ENCODE measurements at places on chromosomes 7 and 10.

DNA sequence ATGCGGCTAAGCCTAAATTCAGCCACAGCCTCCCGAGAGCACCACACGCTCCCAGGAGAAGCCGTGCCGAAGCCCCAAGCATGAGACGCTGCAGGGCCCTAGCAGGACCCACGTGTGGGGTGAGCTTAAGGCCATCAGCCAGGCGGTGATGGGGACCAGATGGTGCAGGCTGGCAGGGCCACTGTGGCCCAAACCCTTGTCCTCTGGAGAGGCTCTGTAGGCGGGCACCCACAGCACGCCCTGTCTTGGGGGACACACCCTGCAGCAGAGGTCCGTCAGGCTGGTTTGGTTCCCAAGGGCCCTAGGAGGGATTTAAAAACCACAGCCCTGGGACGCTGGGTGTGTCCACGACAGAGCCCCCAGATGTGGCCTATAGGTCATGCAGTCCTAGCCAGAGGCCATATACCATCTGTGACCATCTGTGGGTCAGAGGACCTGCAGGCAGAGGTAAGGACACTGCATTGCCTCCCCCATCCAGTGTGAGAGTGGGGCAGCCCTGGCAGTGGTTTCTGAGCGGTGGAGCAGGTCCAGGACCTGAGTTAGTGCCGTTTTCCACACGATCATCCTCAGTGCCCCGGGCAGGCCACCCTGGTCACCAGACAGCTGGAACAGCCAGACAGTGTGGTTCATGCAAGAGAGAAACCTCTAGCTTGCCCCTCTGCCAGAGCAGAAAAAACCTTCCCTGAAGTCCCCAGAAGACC is 39.6 kb upstream of the INPP5A start:
- no peak for DNase-seq

GRCh38 chr7:24821045-24821753 is 63.9 kb upstream of the GSDME start:
- peak; percentile 22 for DNase-seq

DNA sequence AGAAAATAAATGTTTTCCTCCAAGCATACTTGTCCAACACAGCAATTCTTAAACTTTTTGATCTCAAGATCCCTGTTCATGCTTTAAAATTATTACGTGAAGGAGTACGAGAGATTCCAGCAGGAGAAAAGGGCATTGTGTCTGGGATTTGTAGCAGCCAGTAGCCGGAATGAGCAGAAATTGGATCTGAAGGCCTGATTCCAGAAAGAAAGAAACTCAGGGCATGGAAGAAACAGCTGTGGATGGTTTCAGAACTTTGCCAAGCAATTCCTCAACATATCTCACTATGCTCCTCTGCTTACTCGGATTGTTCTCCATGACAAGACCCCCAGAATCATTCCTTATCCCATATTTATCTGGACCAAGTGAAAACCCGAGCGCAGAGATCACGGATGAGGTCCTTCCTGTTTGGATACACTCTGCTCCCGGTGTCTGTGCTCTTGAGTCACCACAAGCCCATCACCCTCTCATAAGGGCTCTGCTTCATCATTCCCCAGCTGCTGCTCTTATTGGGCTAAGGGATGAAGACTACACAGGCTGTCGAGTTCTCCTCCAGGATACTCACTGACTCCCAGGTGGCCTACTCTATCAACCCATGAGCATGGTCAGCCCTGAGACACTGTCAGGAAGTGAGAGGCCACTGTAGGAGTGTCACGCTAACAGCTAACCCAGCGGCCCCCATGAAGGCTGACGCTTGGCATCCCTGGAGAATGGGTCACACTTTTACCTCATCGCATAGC is 121.0 kb upstream of the LANCL2 start:
- no peak for DNase-seq

DNA sequence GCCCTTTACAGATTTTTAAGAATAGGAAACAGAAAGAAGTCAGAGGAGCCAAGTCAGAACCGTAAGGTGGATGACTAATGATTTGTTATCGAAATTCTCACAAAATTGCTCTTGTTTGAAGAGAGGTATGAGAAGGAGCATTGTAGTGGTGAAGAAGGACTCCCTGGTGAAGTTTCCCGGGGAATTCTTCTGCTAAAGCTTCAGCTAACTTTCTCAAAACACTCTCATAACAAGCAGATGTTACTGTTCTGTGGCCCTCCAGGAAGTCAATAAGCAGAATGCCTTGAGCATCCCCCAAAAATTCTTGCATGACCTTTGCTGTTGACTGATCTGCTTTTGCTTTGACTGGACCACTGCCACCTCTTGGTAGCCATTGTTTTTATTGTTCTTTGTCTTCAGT is 152.9 kb downstream of the HGF start:
- DNase-seq, result no peak

DNA sequence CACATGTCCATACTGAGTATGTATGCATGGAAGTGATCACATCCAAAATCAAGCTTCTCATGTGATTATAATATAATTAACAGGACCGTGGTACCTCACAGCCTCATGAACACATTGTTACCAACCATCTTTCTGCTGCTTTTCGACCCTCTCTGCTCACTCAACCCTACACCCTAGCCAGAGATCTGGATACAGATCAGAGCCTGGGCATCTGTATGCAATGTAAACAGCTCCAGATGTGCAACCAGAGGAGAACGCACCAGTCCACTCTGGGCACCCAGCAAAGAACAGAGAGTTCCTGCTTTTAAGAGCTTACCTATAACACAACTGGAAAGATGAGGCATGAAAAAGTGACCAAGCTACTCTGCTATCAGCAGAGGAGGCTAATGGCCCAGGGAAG is 145.1 kb downstream of the FGFR2 start:
- DNase-seq, result no peak

GRCh38 chr10:11440250-11441150 is 170.9 kb downstream of the USP6NL start:
- no peak for DNase-seq

DNA sequence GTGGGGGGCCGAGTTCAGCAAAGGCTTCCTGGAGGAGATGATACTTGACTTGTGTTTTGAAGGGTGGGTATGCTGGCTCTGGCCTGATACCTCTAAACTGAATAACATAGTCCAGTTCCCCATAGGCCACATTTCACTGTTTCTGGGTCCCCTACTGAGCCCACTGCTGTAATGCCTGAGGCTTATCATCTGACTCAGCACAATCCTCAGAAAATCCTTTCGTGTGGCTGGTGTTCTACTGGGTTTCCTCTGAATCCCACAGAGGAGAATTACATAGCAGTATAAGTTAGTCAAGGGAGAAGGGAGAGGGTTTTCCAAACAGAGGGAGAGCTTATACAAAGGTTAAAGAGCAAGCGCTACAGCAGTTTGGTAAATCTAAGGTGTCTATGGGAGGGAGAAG is 2.8 kb upstream of the R3HCC1L start:
- DNase-seq, result no peak

GRCh38 chr10:132382231-132382922 is 14.6 kb upstream of the PWWP2B start:
- no peak for DNase-seq

- DNase-seq, result no peak
Observed at GRCh38 chr10:62761115-62761514, 43.4 kb upstream of the ADO start.

DNA sequence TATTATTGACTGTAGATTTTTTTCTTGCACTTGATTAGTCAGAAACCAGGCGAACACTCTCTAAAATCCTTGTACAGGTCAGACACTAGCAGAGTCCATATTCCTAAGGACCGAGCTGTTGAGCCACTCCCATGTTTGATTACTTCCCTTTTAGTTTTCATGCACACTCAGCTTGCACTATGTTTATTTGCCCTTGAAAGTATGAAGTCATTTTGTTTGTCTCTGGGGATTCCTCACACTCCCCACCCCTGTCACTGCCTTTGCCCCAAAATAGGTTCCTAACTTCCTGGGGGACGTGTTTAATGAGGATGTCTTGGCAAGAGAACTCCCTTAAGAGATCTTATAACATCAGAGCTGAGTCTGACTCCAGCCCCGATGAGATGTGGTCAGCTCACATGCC is 182.1 kb downstream of the EVX1 start:
- DNase-seq, result no peak

DNA sequence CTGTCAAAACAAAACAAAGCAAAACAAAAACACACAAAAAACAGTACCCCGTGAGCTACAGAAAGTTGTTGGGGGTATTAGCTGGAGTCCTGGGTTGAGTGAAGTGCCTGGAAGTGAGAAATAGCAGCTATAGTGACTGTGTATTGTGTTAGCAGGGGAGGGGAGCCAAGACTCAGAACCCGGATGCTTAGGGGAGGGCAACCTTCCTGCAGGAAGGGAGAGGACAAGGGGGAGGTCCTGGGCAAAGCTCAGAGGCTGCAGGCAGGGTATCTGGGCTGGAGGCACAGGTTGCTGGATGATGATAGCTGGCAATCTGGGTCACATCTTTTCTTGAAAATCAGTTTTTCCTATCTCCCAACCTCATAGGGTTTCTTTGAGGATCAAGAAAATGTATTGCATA is 75.8 kb upstream of the PARD3 start:
- no peak for DNase-seq

- DNase-seq, result no peak
Observed at GRCh38 chr7:54345746-54346145, 196.4 kb upstream of the VSTM2A start.

GRCh38 chr10:110972231-110973134 is 53.1 kb downstream of the SHOC2 start:
- DNase-seq, result no peak

GRCh38 chr10:76071653-76072365 is 640.4 kb downstream of the LRMDA start:
- DNase-seq, result no peak

GRCh38 chr7:30028749-30029635 is 780 bp downstream of the PLEKHA8 start:
- DNase-seq, result no peak

- DNase-seq, result no peak
Observed at GRCh38 chr10:124205432-124205831, 112.0 kb upstream of the CHST15 start.

DNA sequence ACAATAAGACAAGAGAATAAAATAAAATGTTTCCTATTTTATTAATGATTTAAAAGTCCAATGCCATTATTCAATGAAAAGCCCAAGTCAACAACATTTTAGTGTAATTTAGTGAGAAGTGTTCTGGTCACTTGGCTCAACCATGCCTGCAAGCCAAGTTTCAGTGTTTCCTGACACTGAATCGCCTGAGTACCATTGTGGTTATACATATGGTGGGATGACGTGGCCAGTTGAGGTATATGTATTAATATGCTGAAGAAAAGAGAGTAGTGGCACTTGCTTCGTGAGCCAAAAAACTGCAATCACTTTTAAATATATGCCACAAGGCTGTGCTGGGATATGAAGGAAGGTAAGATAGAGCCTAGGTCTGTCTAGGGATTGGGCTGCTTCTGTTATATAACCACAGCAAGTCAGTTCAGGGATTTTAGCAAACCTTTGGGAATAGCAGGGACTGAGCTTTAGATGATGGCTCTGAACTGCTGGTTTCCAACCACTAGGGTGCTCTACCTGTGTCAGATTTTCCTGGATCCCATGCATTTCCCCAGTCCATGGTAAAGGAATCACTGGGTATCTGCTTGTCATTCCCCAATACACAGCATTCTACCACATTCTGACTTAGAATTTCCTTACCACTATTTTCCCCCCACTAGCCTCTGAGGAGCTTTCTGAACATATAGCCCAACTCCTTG is 214.0 kb upstream of the PRPS1L1 start:
- DNase-seq, result no peak

GRCh38 chr7:47191876-47192291 is 390.0 kb downstream of the TNS3 start:
- no peak for DNase-seq

DNA sequence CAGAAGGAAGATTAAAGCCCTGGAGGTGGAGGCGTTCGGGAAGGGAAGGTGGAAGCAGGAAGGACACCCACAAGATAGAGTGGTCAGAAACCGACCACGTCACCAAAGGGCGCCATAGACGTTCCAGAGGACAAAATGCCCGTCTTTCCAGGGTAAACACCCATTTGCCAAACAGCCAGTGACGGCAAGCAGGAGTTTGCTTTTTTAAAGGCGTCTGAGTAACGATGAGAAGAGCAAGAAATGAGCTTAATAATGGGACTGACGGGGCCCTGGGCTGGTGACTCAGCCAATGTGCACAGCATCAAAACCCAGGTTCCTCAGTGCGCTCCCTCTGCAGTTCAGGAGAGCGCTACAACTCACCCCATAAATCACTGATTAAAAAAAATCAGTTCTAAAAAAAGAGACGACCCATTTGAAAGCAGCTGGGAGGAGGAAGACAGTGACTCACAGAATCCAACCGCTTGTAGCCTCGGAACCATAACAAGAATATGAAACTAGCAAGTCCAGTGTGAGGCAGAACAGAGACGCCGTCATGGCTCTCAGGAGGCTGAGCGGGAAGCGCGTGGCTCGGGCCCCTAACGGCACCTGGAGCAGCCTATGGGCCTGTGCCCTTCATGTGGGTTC is 5.9 kb downstream of the DIP2C start:
- no peak for DNase-seq

GRCh38 chr10:1465418-1465911 is 271.9 kb downstream of the ADARB2 start:
- no peak for DNase-seq

DNA sequence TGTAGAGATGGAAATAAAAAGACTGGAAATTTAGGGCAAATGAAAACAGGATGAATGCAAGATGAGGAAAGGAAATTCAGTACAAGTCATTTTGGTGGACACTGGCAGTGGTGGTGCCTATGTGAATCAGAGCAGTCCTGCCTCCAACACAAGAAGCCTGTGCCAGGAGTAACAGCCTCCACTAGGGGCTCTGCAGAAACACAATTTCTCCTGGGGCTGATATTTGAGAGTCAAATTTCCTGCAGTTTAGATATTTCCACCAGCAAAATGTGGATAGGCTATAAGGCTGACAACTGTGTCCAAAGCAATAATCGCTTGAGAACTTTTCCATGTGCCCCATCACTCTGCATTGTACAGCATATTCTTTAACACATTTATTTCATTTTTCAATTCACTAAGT is 4.7 kb upstream of the PLXDC2 start:
- DNase-seq, result no peak

- DNase-seq, result no peak
Observed at GRCh38 chr10:81831060-81831459, 43.9 kb upstream of the NRG3 start.

Measured in esophagus squamous epithelium (tissue), 5 donors.